ENCODE measurements at places on chromosomes 7 and 10.

DNA sequence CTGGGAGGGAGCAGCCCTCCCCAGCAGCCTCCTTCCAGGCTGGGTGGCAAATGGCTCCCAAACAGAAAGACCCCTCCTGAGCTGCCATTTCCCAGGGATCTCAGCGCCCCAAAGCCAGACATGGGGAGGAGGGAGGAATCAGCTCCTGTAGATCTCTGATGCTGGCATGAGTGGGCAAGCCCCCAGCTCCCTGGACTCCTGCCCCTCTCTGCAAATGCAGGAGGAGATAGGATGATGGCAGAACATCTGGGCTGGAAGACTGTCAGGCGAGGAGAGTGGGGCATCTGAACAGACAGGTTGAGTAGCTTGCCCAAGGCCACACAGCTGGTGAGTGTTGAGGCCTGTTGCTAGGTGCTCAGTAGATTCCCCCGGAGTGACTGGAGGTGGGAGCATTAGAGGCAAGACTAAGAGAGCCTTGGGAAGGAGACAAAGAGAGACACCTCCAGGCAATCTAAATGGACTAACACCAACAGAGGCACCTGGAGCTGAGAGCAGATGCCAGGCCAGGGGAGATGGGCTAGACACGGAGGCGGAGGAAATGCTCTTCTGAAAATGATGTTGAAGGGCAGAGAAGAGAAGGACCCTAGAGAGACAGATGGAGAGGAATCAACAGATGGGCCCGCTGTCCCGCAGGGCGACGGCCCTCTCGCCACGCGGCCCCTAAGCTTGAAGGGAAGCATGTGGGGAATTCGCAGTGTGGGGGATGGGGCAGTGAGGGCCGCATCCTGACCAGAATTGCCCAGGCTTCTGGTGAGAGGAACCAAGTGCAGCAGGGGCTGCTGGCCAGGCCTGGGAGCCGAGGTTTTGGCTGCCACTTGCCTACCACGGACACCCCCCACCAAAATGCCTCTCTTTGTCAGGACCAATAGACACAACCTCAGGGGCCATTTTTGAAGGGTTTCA lies 84.8 kb upstream of the LRRC4 start:
- DNase-seq: no peak

DNA sequence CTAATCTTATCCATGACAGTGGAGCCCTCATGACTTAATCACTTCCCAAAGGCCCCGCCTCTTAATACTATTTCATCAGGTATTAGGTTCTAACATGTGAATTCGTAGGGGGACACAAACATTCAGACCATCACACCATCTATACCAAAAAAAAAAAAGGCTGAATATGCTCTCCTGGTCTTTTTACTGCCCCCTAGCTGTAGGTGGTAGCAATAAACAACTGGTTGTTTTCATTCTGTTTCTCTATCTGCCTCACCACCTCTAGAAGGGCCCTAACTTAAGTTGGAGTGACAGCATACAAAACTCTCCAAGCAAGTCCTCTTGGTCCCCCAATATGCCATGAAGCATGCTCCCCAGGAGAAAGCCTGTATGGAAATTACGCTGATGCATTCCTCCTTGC lies 94.1 kb downstream of the GRM8 start:
- no peak for DNase-seq

DNA sequence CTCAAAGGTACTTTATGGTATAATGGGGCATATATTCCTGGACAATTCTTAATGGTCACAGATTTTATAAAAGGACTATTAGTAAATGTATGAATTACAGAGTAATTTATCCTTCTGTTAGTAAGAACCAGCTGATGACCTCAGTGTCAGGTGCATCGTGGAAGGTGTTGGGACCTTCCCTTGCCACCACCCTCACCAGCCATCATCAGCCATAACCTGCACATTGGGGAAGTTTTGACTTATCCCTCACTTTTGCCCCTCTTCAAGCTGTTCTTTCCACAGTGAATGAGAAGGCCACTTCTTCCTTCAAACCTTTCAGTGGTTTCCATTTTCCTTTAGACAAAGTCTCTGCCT lies 52.2 kb downstream of the FIGNL1 start:
- no peak for DNase-seq

DNA sequence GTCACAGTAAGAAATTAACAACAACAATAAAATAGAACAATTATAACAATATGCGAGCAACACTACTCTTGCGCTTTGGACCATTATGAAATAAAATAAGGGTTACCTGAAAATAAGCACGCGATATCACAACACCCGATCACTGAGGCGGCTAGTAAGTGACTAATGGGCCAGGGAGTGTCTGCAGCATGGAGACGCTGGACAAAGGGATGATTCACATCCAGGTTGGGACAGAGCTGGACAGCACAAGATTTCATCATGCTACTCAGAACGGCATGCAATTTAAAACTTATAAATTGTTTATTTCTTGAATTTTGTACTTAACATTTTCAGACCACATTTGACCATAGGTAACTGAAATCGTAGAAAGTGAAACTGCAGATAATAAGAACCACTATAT lies 15.6 kb downstream of the HIBADH start:
- no peak for DNase-seq

DNA sequence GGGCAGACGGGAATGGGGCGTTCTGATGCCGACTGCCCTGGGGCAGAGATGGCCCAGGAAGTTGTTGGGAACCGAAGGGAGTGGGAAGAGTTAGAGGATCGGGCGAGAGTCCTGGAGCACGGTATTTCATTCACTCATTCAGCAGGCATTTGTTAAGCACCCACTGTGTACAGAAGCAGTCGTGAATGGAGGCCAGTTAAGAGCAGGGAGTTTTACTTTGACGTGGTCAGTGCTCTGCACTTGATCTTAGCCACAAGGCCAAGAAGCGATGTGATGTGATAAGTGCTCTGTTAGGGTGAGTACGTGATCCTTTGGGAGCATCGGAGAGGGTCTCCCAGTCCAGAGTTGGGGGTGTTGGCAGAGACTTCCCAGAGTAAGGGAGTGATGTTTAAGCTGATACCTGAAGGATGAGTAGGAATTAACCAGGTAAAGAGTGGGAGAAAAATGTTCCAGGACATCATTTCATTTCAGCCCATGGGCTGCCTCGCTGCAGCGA lies 890 bp downstream of the ZFYVE27 start:
- no peak for DNase-seq

- no peak for DNase-seq
Measured at GRCh38 chr7:69654381-69654780, 56.1 kb downstream of the AUTS2 start.

GRCh38 chr7:22114440-22114981 lies 168.8 kb upstream of the CDCA7L start:
- no peak for DNase-seq

GRCh38 chr10:103645141-103646054 lies 151.9 kb downstream of the NEURL1 start:
- DNase-seq: no peak

- DNase-seq: no peak
Measured at GRCh38 chr10:10094691-10095090, 923.0 kb upstream of the CELF2 start.

DNA sequence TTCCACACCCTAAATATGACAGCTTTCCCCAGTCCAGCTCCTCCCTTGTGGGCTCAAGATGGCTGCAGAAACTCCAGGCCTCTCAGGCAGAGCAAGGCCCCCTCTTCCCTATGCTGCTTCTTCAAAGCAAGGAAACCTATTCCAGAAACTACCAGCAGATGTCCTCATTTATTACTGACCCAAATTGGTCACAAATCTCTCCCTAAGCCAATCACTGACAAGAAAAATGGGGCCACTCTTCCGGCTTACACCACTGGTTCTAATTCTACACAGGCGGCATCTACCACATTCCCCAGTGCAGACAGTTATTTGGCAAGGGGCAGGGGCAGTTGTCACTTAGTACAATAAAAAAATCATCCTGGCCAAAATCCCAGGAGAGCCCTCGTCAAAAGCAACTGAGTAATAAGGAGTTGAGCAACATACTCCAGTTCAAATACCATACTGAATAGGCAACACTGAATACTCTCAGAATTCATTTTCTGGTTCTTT lies 150.4 kb downstream of the SFMBT2 start:
- peak; percentile 51 for DNase-seq

DNA sequence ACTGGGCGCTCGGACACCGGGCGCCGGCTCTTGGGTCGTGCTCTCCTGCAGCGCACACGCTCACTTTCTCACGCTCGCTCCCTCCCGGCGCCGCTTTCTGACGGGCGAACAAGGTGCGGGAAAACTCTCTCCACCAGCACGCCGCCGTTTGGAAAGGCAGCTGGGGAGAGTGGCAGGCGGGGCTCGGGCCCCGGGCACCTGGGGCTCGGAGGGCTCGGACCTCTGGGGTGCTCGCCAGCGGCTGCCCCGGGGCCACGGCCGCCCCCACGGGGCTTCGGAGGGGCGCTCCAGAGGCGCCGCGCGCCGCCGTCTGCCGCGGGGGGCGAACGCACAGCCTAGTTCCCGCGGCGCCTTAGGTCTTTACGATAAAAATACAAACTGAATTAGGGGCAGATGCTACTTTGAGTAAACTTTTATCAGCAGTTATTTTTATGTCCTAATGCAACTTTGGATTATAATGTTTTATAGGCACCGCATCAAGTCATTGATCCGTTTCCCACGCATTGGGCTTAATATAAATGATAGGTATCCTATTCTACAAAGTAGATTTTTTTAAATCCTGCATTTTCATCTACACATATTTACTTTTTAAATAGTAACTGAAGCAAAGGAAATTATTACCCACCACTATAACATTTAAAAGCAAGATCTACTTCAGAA lies 535 bp upstream of the EPC1 start:
- no peak for DNase-seq

GRCh38 chr7:54888067-54888733 lies 129.2 kb upstream of the SEC61G start:
- no peak for DNase-seq

DNA sequence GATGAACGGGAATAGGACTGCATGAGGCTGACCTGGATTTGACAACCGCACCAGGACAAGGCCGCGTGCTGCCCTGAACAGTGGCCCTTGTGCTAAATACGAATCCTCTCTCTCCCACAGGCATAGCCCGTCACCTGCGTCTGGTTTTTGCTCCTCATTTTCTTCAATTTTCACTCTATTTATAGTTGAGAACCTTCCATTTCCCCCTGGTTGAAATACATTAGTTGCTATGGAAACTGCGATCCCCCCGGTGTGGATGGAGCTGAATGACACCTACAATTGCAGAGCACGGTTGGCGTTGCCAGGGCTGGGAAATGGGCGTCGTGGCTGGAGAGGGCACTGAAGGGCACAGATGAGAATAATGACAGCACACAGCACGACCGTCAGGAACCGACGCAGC lies 158.6 kb upstream of the PITRM1 start:
- no peak for DNase-seq

GRCh38 chr10:79942261-79943185 lies 6.4 kb downstream of the SFTPD start:
- DNase-seq: no peak

DNA sequence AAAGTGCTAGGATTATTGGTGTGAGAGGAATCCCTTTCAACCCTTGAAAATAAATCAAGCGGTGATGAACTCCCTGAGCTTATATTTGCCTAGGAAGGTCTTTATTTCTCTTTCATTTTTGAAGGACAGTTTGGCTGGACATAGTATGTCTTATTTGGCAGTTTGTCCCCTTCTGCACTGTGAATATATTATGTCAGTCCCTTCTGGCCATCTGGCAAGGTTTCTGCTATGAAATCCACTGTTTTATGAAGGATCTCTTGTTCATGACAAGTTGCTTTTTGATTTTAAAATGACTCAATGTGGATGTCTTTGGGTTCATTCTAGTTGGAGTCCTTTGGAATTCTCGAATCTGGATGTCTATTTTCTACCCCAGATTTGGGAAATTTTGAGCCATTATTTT lies 21.7 kb upstream of the MCM10 start:
- no peak for DNase-seq

- no peak for DNase-seq
Measured at GRCh38 chr7:54764861-54765260, 5.8 kb upstream of the SEC61G start.

DNA sequence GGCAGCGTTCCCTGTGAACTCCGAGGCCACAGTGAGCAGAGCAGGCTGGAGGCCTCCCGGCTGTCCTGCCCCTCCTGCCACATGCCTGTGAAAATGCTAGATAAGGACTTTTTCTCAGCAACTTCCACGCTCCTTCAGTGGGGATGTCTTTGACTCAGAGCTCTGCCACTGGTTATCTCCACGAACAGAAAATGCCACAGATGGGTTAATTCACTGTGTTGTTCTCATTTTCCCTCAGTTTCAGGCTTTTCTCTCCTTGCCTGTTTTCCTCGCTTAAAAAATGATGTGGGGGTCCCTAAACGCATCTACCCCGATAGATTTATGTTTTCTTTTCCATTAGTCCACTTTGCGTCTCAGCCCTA lies 51.3 kb downstream of the IKZF1 start:
- DNase-seq: no peak

- no peak for DNase-seq
Measured at GRCh38 chr7:76011442-76011861, 17.1 kb upstream of the TMEM120A start.

DNA sequence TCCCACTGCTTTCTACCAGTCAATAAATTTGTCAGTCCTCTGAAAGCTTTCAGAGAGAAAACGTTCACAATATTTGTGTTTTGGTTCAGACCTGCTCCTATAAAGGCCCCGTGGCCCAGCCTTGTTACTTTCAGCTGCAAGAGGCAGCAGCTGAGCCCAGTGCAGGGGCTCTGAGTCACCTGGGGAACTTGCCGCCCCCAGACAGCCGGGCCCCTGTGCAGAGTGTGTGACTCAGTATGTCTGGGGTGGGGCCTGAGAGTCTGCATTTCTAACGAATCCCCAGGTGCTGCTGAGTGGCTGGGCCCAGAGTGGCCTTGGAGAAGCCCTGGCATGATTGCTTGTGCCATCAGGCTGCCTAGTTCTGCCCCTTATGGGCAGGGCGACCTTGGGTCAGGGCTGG lies 303.5 kb downstream of the PAXIP1 start:
- no peak for DNase-seq

- DNase-seq: no peak
Measured at GRCh38 chr7:135905355-135905754, 71.8 kb downstream of the MTPN start.

DNA sequence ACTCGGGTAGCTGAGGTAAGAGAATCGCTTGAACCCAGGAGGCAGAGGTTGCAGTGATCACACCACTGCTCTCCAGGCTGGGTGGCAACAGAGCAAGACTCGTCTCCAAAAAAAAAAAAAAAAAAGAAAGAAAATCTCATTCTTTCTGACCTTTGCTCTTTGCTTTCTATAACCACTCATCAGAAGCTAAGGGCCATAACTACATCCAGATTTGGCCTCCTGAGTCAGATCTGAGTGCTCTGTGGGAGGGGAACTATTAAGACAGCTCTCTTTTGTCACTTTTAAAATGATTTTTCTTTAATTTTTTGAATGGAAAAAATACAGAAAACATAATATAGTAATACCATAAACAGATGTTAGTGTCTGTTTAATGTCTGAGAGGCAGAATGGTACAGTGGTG lies 210.1 kb downstream of the KIAA1217 start:
- no peak for DNase-seq

Measured in GM12864 (cell line).